NCI-H1417 (cell line): ENCODE measurements at places on chromosomes 6 and 20.

GRCh38 chr6:55902796-55903195 lies 27.4 kb upstream of the BMP5 start:
- no peak for DNase-seq

GRCh38 chr20:57164872-57165271 lies 101.6 kb downstream of the BMP7 start:
- DNase-seq, result no peak

DNA sequence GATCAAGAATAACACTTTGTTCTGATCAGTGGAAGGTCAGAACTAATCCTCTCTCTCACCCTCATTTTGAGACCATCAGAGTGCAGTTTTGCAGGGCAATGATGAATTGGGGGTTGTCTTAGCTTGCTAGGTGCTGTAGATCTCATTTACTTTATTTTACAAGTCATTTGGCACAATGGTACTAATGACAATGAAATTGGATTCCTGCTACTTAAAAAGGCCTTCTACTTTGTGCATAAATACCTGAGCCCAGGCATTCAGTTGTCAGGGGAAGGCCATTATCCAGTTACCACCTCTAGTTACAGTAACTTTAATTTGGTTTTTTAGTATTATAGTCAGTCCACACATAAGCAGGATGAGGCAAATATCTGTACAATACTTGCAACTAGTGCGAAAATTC lies 240.0 kb downstream of the HDGFL1 start:
- no peak for DNase-seq

DNA sequence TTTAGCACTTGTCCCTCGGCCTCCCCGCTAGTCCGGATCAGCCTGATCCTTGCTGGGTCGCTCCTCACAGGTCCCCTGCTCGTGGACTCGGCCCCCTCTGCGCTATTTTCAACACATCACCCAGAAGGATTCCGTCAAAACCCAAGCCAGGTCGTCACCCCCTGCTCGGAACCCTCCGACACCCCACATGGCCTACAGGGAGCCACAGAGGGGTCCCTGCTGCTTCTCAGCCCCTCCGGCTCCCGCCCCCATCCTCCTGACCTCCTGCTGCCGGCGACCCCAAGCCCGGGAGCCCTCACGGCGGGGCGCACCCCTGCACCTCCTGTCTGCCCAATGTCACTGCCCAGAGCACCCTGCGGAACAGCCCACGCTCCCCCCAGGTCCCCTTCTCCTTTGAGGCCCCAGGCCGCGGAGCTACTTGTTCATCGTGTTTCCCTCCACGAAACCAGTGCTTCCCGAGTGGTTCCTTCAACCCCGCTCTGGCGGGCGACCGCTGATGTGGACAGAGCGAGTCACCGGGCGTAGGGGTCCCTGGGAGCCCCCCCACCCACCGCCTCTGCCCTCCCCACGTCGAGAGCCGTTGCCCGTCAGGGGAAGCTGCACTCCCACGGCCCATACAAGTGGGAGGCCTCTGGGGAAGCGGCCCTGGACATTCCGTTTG lies 638 bp upstream of the MYL9 start:
- no peak for DNase-seq
